Lower lobe of right lung (tissue), 2 donors: ENCODE measurements at places on chromosomes 16 and 17.

DNA sequence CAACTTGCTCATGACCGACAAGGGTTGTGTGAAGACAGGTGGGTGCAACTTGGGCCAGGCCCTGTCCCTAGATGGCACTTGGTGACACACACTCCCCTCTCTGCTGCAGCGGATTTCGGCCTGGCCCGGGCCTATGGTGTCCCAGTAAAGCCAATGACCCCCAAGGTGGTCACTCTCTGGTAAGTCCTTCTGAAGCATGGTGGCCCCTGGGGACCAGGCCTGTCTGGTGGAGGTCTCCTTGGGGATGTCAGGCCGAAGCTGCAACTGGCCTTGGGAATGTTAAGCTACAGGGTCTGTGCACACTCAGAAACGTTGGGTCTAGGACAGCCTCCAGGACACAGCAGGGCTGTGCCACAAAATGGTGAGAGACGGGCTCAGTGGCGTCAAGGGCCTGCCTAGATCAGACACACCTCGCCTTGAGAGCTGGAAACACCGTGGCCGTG lies 6.8 kb downstream of the CDK10 start:
- DNase-seq, result no peak

- DNase-seq, result no peak
Measured at GRCh38 chr16:49756775-49757558, 98.9 kb downstream of the ZNF423 start.

- peak; percentile 77 for DNase-seq
Measured at GRCh38 chr17:55717898-55718735, 4.5 kb downstream of the TMEM100 start.

GRCh38 chr17:56899403-56899802 lies 14.4 kb downstream of the TRIM25 start:
- no peak for DNase-seq

GRCh38 chr16:86205521-86206245 lies 304.6 kb upstream of the FOXF1 start:
- no peak for DNase-seq

DNA sequence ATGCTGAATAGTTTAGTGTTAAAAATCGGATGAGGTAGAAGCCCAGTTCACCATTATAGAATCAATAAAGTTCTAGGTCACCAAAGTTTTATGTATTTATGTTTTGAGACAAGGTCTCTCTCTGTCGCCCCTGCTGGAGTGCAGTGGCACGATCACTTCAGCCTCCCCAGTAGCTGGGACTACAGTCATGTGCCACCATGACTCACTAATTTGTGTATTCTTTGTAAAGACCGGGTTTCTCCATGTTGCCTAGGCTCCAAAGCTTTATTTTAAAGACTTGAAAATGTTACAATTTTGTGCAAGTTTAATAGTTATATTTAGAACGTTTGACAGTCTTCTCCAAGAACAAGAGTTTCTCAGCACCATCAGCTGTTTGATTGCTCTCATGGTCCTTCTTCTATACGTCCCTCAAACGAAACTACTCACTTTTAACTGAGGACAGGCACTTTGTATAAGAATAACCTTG lies 32.1 kb downstream of the NDE1 start:
- DNase-seq, result peak; percentile 51

DNA sequence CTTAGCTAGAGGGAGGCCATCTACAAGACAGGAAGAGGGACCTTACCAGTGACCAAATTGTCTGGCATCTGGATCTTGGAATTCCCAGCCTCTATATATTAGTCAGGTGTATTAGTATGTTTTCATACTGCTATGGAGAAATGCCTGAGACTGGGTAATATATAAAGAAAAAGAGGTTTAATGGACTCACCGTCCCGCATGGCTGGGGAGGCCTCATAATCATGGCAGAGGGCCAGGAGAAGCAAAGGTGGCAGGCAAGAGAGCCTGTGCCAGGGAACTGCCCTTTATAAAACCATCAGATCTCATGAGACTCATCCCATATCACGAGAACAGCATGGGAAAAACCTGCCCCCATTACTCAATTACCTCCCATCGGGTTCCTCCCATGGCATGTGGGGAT lies 500.2 kb downstream of the SHISA9 start:
- no peak for DNase-seq

DNA sequence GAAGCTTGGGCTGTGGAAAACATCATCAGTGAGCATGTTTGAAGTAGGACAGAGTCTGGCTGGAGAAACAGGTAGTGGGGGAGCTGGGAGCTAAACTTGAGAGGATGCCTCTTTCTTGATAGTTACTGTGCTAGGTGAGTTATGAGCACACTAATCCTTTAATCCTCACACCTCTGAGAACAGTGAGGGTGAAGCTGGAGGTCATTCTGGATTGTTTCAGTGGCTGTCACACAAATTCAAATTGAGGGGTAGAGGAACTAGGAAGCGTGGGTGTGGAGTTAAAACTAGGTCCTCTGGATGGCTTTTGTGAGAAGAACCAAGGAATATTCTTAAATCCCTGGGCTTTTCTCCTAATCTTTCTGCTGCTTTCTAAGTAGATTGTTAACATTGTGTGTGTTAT lies 3.3 kb downstream of the AKAP1 start:
- DNase-seq, result no peak

GRCh38 chr17:492022-492413 lies 139.4 kb upstream of the RPH3AL start:
- no peak for DNase-seq

- DNase-seq, result no peak
Measured at GRCh38 chr17:80598813-80599545, 54.3 kb downstream of the RPTOR start.

GRCh38 chr17:37047631-37048104 lies 98.9 kb downstream of the AATF start:
- DNase-seq, result peak; percentile 81

- no peak for DNase-seq
Measured at GRCh38 chr16:80759419-80760162, 44.8 kb downstream of the CDYL2 start.

- DNase-seq, result peak; percentile 16
Measured at GRCh38 chr16:29139261-29139802, 154.5 kb downstream of the LAT start.

GRCh38 chr16:66902648-66903543 lies 15.8 kb downstream of the CDH16 start:
- DNase-seq, result no peak

- DNase-seq, result no peak
Measured at GRCh38 chr17:77449373-77449907, 308.7 kb downstream of the SEC14L1 start.

DNA sequence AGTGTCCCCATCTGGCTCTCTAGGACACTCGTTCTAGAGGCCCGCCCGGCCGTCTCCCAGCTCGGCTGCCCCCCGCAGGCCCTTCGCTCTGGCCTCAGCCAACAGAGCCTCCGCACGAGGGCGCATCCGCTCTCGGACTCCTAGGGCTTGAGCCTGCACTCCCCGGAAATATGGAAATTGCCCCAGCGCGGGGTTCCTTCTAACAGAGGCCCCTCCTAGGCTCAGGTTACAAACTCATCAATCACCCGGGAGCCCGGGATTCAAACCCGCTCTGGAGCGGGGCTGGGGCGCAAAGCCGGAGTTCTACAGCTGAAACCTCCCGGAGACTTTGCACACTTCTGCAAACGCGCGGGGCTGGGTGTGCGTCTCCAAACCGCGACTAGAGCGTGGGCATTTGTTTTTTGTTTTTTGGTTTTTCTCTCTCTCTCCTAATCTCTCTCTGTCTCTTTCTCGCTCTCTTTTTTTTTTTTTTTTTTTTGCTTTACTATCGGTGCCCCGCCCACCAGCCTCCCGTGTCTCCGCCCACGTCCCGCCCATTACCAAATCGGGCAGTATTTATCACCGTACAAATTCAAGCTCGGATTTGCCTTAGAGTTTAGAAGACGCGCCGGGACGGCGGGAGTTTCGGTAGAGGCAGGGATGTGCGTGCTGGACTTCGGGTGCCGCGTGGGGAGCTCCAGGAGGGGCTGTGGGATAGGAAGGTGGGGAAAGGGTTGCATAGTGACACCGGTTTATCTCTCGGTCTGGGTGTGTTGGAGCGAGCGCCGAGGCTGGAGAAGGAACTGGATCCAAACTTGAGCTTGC lies 2.4 kb upstream of the FOXL1 start:
- DNase-seq, result no peak

DNA sequence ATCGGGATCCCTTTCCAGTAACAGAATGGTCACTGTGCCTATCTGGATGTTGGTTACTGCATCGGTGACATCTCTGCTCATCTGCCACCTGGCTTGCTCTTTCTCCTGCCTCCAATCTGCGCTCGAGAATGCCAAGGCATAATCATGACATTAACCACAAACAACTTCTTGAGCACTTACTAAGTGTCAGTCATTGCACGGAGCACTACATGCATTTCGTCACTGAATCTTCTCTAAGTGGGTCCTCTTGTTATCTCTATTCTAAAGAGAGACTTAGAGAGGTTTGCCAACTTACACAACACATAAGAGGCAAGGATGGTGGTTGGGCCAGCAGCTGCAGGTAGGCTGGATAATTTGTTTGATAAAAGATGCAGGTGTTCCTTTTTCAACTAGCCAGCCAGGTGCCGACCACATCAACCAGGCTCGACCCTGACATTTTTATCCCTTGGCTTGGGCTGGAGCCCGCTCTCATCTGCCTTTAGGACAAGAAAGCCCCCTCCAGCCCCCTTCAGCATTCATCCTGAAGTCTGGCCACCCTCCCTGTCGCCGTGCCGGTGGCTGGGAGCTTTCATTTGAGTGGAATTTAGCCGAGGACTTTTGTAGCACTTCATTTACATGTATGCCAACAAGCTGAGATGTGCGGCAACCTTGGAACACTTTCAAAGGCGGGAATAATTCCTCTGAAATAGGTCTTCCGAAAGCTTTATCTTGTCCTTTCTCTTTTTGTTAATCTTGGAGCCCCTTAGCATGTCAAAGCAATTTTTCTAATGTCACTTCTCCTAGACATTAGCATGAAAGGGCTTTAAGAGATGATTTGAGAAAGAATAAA lies 89.3 kb upstream of the NKD1 start:
- DNase-seq, result peak; percentile 32

DNA sequence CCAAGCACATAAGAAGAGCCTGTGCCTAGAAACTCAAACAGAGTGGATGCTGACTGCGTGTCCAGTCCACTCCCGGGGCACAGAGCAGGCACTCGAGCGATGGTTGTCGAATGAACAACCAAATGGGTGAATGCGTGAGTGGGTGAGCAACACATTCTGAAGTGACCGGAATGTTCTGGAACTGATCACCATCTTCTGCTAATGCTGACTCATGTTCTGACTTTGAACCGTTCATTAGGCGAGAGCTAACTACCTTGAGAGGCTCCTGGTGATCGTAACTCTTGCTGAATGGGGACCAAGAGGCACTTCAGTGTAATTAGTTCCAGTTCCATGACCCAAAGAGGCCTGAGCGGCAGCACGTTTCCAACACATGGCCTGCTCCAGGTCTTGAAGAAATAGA lies 37.9 kb downstream of the IRF8 start:
- DNase-seq, result no peak

GRCh38 chr17:9976283-9977179 lies 71.5 kb upstream of the RCVRN start:
- DNase-seq, result no peak

GRCh38 chr16:8753416-8754054 lies 43.9 kb downstream of the TMEM186 start:
- no peak for DNase-seq

DNA sequence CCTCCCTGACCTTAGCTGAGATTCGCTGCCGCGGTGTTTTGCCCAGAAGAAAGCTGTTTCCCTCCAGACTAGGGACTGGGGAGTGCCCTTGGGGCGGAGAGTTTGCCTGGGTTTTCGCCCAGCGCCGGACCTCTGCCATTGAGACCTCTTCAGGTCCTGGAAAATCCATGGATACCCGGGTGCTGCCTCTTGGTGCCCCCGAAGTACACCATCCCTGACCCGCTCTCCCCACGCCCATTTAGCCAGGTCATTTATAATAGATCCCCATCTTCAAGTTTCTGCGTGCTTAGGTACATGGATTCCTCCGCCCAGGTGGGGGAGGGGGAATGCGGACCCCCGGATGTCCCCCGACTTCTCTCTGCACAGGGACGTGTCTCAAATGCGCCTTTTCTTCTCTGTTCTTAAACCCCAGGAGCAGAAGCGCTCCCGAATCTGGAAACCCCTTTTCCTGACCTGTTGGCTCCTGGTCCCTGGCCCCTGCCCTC lies 15.0 kb upstream of the CBX8 start:
- no peak for DNase-seq

DNA sequence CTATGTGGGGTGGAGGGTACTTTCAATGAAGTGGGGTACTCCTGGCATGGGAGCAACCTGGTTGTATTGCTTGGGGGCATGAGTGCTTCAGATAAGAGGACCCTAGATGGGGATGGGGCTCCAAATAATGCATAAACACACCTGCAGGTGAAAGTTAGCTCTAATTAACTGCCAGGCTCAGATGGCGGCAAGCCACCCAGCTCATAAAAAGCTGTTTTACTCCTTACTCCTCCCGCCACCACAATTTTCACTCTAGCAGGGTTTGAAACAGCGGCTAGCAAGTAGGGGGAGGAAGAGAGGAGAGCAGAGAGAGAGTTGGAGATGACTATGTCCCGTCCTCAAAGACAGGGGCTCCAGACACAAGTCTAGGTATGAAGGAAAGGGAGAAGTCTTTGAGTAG lies 117.7 kb upstream of the WSCD1 start:
- no peak for DNase-seq

DNA sequence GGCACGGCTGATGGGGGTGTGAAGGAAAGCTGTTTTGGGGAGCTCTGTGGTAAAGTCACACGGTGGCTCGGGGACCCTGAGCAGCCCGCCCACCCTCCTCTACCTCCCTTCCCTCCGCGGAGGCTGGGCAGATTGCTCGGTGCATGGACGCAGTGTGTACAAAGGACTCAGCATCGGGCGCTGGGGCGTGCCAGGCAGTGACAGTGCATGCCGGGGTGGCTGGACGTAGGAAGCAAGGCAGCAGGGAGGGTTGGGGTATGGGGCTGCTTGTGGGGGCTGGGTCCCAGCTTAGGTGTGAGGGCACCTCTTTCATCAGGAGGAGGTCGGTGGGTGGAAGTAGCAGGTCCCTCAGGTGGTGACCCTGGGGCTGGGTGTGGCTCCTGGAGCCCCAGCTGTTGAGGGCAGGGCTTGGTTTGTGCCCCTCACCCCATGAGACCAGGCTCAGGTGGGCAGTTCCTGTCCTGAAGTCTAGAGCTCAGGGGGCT lies 159.9 kb upstream of the GSE1 start:
- no peak for DNase-seq

- no peak for DNase-seq
Measured at GRCh38 chr16:77905374-77905920, 116.9 kb upstream of the CLEC3A start.
